ENCODE measurements at places on chromosomes 1 and 21. TPM values are rescaled to one million over a fixed set of nuclear protein-coding genes. Genes with fewer than 3 reads are reported as not detected.

DNA sequence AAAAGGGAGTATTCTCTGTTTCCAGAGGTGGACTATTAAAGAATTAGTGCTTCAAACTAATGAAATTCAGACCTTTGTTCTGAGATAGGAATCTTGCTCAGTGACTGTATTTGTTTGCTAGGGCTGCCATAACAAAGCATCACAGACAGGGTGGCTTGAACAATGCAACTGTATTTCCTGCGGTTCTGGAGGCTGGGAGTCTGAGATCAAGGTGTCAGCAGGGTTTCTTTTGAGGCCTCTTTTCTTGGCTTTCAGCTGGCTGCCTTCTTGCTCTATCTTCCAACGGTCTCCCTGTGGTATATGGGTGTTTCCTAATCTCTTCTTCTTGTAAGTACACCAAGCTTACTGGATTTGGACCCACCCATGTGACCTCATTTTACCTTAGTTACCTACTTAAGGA, 264.6 kb upstream of the PROX1 start:
- no peak for DNase-seq

DNA sequence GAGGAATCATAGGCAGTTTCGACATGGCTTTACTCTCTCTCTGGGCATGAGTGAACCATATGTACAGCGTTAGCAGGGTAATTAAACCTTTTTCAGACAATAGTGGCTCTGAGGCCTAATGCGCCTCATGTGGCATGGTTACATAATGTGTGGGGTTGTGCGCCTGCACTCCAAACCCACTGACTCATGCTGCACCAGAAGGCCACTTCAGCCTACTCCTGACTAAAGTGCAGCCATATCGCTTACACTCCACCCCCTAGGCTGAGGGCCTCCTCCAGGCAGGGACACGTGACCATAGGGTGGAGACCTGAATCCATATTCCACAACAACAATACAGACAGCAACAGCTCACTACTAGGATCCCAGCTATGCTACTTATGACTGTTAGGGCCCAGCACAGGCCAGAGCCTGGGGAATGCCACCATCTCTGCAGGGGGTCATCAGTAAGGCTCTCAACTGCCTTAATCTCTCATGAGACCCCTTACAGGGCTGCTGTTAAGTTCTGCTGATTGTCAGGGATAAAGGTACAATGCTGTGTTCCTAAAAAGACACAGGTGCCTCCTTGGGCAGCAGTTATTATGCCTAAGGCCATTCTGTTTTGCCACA, 13.4 kb upstream of the ODF2L start:
- DNase-seq: no peak

DNA sequence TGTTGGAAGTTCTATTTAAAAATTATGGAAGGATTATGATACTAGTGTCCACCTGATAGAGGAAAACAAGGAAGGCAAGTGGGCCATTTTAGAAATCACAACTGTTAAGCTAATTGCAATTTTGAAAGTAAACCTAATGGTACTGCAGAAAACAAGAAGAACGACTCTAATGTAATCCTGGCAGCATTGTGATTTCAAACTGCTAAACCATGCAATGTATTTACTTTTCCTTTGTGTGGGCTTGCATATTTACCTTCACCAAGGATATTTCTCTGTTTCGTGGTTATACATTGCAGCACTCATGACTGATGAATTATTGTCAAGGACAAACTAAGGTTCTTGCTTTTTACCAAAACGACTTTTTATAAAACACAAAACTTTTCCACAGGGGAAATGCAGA, 88.1 kb downstream of the TM2D1 start:
- DNase-seq: no peak

DNA sequence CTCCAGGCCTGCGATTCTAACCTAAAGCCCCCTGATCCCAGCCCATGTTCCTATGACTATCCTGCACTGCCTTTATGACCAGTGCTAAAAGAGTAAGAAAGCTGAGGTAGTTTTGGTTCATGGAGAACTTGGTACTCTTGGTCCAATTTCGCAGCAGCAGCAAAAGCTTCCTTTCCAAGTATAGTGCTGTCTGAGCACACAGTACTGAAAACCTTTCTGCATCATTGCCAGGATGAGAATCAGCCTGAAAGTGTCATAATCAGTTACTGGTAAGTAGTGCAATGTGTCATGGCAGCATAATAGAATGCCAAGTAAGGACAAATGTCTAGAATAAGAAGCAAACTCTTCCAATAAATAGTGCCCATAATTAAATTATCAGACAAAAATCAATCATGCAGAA, 889.6 kb upstream of the ADGRL4 start:
- DNase-seq: no peak

DNA sequence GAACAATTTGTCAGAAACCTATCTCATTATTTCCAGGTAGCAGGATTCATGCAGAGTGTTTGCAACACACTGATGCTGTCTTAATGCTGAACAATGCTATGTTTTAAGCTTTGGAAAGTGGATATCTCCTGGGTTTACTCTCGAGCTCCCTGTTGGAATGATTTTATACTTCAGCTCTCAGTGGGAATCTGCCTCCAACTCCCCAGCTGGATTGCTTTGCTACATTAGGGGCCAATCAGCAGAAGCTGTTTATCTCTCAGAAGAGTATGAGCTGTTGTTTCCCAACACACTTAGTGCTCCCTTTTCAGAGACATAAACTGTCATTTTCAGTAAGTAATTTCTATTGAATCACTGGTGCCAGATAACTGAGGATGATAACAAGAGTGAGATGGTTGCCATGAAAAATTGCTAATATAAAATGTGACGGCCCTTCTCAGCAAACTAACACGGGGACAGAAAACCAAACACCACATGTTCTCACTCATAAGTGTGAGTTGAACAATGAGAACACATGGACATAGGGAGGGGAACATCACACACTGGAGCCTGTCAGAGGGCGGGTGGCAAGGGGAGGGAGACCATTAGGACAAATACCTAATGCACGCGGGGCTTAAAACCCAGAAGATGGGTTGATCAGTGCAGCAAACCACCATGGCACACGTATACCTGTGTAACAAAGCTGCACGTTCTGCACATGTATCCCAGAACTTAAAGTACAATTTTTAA, 265.9 kb upstream of the RUNX1 start:
- no peak for DNase-seq

- DNase-seq: no peak
Measured at GRCh38 chr1:40860706-40861223, 1.4 kb downstream of the CITED4 start.

- no peak for DNase-seq
Measured at GRCh38 chr1:156969496-156969895, 49.1 kb downstream of the LRRC71 start.

DNA sequence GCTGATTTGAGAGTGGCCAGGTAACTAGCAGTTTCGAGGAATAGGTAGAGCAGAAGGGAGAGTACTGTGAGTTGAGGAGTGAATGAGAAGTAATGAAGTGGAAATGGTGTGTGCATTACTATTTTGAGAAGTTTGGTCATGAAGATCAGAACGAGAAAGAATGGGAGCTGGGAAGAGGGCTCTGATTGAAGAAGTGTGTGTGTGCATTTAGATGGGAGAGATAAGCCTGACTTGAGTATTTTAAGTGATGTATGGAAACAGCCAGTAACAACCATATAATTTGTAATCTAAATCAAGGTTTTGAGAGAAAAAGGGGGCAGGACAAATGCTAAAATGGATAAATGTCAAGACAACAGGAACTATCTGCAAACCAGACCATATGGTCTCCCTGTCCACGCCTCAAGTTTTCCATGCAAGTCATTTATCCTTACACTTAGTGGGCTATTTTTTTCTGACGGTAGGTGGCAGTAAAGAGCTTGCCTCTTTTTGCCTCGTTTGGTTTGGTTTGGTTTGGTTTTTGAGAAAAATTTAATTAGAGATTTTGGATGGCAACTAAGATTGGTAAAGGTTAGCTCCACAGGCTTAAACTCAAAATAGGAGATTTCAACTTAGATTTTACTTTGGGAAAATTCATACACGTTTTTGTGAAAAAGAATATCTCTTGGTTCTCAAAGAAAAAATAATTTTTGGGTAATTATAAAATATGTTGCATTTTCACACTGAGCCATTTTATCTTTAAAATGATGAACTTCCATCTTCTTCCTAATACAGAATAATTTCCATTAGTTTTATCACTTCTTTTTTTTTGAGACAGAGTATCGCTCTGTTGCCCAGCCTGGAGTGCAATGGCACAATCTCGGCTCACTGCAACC, 9.5 kb upstream of the B3GALNT2 start:
- peak; percentile 73 for DNase-seq

GRCh38 chr1:66217021-66217420, 316.9 kb upstream of the SGIP1 start:
- DNase-seq: no peak

DNA sequence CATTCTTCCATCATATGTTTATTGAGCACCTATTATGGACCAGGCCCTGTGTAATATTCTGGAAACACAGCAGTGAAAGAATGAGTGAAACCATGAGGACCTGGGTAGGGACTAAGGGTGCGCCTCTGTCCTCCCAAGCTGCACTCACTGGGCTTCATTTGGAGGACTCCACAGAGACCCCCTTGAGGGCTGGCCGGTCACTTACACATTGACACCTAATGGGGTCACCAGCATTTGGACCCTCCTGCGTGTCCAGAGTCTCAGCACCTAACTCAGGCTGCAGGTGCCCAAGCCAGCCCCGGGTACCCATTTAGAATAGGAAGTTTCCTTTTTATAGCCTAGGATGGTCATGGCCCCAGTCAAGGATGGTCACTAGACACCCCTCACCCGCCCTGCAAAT, 2.8 kb upstream of the FNDC5 start:
- DNase-seq: no peak

GRCh38 chr1:211411639-211412038, 80.3 kb downstream of the RD3 start:
- no peak for DNase-seq

DNA sequence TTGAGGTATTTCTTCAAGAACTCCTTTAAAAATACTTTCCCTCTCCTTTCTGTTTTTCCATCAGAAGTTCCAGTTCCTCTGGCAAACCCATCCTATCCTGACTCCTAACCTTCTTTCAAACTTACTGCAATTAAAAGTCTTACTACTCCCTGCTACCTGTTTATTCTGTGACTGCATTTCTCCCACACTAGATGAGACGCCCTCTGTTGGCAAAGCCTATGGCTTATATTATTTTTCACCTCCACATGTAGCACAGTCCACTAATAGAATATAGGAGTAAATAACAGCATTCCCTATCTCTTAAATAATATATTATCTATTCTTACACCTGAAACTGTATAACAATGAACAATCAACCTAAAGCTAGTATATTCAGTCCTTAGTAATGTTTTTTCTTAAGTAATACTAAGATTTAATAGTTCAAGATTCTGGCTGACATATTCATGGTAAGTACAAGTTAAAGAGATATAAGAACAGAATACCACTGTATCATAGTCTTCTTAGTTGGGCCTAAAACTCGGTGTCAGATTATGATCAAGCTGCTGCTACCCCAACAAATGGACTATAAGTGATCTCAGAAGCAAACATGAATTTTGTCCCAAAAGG, 54.8 kb downstream of the RAB3GAP2 start:
- no peak for DNase-seq

GRCh38 chr1:28296401-28297261, 32.2 kb upstream of the MED18 start:
- DNase-seq: peak; percentile 88

- no peak for DNase-seq
Measured at GRCh38 chr1:89529196-89529595, 4.6 kb downstream of the LRRC8B start.

DNA sequence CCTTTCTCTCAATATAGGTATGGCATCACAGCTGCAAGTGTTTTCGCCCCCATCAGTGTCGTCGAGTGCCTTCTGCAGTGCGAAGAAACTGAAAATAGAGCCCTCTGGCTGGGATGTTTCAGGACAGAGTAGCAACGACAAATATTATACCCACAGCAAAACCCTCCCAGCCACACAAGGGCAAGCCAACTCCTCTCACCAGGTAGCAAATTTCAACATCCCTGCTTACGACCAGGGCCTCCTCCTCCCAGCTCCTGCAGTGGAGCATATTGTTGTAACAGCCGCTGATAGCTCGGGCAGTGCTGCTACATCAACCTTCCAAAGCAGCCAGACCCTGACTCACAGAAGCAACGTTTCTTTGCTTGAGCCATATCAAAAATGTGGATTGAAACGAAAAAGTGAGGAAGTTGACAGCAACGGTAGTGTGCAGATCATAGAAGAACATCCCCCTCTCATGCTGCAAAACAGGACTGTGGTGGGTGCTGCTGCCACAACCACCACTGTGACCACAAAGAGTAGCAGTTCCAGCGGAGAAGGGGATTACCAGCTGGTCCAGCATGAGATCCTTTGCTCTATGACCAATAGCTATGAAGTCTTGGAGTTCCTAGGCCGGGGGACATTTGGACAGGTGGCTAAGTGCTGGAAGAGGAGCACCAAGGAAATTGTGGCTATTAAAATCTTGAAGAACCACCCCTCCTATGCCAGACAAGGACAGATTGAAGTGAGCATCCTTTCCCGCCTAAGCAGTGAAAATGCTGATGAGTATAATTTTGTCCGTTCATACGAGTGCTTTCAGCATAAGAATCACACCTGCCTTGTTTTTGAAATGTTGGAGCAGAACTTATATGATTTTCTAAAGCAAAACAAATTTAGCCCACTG, 11.5 kb downstream of the HIPK1 start:
- no peak for DNase-seq

DNA sequence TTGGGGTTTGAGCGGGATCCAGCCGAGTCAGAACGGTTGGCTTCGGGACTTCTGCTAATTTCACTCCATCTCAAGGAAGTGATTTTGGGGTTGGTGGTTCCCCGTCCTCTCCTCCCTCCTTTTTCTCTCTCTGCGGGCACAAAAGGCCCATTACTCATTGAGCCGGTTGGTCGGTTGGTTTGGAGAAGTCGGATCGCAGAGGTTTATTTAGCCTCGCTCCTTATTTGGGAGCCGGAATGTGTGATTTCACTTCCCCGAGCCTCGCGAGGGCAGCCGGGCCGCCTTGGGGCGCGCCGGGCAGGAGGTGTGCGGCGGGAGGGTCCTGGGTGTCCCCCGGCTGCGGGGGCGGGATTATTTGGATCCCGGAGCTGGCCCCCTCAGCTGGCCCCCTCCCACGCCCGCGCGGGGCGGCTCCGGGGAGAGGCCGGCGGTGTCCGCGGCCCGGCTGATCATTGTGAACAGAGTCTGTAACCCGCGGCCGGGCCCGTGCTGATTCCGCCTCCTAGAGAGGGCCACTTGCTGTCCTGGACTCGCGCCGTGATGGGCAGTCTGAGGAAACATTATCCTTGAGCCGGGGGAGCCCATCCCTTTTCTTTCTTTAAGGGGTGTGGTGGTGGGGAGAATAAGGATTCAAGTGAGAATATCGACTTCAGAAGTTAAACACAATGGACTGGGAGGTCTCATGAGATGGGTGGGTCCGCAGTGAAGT, 1.2 kb downstream of the MAPKAPK2 start:
- DNase-seq: no peak

- DNase-seq: no peak
Measured at GRCh38 chr1:224387302-224387912, 30.7 kb downstream of the CNIH4 start.

DNA sequence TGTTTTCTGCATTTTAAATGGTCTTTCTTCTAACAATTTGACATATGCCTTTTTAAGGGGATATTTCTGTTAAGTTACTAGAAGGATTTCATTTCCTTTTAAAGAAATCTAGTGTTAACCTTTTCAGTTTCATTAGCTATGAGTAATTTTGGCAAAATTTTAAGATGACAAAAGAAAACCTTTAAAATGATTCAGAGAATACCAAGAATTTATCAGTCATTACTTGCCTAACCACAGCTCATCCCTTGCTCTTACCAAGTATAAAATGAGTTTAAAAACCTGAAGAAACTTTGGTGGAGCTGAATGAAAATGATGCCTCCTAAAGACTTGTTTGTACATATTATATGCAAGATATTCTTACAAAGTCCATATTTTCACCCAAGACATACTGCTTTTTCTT, 101.7 kb downstream of the NEK7 start:
- no peak for DNase-seq

EXTL1 gene
- polyA plus RNA-seq: 1.7 TPM

TCEA3 gene
- 49.0 TPM for polyA plus RNA-seq

FABP3 gene
- 69.0 TPM for polyA plus RNA-seq

CELA3B gene
- not detected for polyA plus RNA-seq

XKR8 gene
- polyA plus RNA-seq: 8.9 TPM

Data from right renal pelvis (tissue), 4 donors.